Caudate nucleus (tissue), 63 donors: ENCODE measurements at places on chromosomes 2 and 18.

GRCh38 chr2:143481733-143482132 is 352.5 kb downstream of the ARHGAP15 start:
- DNase-seq: no peak

- DNase-seq: no peak
These were observed 95.9 kb upstream of the MBOAT2 start for GRCh38 chr2:9099341-9099751.

- DNase-seq: no peak
These were observed 775.3 kb upstream of the NRXN1 start for GRCh38 chr2:51807229-51807628.

DNA sequence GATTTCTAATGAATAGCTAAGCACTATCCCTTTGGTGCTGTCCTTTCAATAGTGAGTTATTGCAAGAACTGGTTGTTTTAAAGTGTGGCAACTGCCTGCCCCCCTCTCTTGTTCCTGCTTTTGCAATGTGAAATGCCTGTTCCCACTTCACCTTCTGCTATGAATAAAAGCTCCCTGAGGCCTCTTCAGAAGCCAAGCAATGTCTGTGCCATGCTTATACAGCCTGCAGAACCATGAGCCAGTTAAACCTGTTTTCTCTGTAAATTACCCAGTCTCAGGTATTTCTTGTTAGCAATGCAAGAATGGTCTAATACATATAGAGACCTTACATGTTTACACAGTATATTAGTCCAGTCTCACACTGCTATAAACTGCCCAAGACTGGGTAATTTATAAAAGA is 15.0 kb upstream of the METTL21A start:
- no peak for DNase-seq

DNA sequence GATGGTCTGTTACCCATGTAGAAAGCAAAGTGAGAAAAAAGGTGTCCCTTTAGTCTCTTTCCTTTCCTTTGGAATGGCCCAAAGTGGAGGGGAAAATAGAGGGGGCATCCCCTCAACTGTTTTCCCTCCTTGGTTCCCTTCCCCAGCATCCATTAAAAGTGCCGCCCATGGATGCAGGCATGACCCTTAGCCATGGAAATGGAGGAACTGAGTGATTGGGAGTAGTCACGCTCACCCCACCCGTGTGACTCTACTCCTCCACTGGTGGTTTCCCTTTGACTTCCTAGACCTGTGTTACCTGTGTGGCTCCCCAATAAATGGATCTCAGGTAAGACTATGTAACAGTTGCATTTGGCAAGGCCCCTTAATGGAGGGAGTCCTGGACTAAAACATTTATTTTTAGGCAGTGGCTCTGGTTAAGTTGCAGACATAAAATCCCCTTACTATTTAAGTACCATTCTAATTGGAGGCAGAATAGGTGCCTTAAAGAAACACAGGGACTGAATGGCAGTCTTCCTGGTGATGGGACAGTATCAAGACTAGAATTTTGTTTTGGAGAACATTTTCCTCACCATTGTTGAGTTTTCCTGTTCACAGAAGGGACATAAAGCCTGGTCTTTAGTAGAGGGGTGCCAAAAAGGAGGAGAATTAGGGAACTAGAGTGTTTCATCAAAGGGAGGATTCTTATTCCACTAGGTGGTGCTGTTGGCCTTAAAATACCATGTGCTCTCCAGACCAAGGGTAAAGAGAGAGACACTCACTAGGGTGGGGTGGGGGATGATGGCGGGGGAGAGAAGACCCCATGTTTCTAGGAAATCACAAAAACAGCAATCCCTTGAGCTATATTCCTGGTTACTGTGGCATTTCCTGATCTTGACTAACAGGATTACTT is 25.7 kb upstream of the PLA2R1 start:
- DNase-seq: no peak
